ENCODE measurements at places on chromosomes 2 and 18.

- peak; percentile 79 for DNase-seq
Observed at GRCh38 chr18:24014062-24014985, at the start of gene TTC39C. Gene TTC39C, plus strand, starts transcription at chr18:24014754. Its CDS starts 118 bp downstream, at chr18:24014872.

GRCh38 chr2:234802071-234802844 is 149.6 kb upstream of the SH3BP4 start:
- no peak for DNase-seq

DNA sequence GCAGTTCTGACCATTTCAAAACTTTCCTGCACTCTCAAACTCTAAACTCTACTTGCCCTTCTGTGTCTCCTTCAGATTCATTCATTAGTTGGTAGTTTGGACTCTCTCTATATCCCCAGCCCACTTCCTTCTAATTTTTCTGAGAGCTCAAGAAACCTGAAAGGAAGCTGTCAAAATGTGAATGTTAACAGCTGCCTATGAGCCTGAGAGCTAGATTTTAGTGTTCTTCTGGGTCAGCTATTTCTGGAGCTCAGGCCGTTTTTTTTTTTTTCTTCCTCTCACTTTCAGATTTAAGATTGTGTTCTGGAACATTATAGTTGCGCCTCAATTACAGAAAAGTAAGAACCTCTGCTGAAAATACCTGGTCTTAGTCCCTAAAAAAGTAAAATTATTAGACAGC is 73.1 kb downstream of the RTN4 start:
- no peak for DNase-seq

- no peak for DNase-seq
Observed at GRCh38 chr18:2526329-2526728, 45.0 kb downstream of the METTL4 start.

DNA sequence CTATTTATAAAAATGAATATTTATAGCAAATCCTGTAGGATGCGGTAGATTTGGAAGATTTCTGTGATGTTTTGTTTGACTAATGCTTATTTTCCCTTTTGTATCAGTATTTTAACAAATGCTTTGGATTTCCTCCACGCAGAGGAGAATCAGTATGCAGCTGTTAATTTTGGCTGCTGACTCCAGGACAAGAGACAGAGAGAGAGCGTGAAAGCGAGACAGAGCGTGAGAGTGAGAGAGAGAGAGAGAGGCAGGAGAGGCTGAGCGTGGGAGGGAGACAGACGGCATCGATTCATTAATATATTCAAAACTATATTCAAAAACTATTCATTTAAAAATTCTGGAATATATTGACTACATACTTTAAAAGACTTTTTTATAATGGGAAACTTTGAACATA is 62.5 kb downstream of the RRM2 start:
- DNase-seq = no peak

DNA sequence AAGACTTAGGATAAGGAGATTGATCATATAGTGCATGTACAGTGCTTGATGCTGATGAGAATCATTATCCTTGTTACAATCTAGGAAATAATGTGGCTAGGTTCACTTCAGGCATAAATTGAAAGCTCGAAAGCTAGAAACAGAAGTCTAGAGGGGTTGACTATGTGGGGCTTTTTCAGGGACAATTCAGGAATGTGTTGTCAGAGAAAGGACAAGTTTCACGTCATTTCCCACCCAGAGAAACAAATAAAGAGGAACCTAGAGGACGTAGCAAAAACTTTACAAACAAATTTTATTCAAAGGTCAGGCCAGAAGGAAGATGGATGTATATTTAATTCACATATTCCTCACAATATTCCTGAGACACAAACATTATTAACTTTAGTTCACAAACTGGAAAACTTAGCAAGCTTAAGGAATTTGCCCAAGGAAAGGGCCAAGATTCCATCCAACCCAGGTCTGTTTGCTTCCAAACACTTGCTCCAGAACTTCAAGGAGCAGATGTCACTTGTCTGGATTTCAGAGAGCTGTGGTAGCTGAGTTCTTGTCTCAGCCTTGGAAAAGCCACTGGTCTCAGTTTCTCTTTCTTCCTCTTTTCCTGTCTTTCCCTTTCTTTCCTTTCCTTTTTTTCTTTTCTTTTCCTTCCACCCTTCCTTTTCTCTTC is 7.4 kb downstream of the CYRIA start:
- no peak for DNase-seq

- DNase-seq = peak; percentile 52
Observed at GRCh38 chr2:32772638-32773447, 145.0 kb downstream of the TTC27 start.
